Brain pericyte (primary cell): ENCODE measurements at places on chromosomes 5 and 9.

DNA sequence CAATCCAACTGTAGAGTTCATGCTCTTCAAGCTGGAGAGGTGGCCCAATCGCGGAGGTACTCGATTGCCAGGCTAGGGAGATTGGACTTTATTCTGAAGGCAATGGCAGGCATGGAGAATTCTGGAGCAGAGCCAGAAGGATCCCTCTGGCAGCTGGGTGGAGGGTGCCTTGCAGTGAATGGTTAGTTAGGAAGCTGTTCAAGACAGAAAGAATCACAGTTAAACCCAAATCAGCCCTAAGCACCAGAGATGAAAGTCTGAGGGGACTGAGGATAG lies 182.4 kb downstream of the RGS3 start:
- no peak for DNase-seq

DNA sequence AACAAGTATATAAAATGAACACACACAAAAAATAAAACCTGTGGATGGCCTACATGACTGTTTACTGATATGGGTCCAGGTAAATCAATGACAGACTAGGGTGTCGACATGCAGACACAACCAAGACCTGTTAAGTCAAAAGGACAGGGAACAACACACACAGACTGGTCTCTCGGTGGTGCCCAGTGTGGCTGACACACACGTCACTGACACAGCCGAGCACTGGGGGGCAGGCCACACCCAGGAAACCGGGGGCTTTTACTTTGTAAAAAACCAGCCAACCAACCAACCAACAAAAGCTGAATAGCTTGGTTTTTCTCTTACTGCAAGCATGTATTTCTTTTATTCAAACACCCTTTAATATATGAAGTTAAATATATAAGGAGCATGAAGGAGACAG lies 5.0 kb downstream of the FAM163B start:
- DNase-seq = no peak

GRCh38 chr5:17352223-17352622 lies 134.8 kb downstream of the BASP1 start:
- DNase-seq = no peak

GRCh38 chr5:159018855-159019254 lies 80.9 kb downstream of the EBF1 start:
- DNase-seq = no peak

- DNase-seq = no peak
Measured at GRCh38 chr9:95103281-95103771, 214.2 kb downstream of the FANCC start.

DNA sequence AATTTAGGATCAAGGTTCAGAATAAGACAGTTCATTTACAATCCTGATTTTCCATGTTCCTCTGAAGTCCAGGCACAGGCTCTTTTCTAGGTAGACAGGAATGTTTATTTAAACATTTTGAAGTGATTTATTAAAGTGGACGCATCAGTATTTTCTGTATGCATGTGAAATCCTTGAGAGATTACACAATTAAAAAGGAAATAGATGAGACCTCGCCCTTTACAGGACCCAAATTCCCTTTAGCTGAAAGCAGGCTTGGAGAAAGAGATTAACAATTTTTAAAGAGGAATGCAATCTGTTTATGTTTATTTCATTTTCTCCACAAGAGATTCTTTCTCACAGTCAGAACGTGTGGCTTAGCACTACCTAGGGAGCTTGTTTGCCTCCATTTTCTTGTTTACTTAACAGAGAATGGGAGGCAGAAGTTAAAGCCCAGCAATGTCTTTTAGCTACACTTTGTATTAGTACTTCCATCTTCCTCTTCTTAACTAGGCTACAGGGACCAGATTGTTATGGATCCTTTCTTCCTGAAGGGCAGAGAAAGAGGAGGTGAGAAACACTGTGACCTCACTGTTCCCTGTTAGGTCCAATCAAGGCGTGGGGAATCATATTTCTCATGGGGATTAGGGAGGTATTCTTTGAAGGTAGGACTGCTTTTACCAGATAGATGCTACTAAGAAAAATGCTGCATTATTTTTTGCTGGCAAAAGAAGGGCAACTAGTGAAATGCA lies 416.0 kb downstream of the SH3GL2 start:
- DNase-seq = no peak

DNA sequence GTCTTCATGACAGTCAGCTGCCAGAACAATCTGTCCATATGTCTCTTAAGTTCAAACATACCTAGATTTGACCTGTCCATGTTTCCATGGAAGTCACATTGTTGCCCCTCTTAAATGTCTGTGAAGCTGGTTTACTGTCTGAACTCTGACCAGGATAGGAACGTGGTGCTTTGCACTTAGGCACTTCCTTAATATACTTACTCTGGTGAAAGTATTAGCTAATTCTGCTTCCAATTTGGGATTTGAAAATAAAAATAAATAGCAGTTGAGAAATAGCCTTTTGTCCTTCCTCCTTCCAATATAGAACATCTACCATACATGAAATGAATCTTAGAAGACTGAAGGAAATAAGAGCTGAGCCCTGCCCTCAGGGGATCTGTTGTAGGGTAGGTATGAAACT lies 524.5 kb upstream of the CLINT1 start:
- no peak for DNase-seq

GRCh38 chr9:133727277-133727875 lies 10.8 kb downstream of the SARDH start:
- no peak for DNase-seq

DNA sequence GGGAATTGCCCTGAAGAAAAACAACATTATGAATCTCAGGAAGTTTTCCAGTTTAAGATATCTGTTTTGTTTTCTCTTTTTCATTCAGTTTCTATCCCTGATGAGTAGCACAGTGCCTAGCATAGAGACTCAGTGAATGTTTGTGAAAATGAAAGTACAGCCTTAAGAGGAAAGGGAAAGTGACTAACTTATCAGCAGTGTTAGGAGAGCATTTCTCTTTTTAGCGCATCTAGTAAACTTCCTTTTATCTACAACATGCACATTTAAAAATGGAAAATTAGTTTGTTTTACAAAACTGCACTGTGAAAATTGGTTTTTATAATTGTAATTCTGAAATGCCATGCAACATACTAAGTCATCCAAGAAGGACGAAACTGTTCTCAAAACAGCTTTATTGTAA lies 110.8 kb downstream of the SMARCA2 start:
- DNase-seq = no peak

- no peak for DNase-seq
Measured at GRCh38 chr5:172637110-172637580, 3.9 kb upstream of the NEURL1B start.

GRCh38 chr9:90821697-90822096 lies 20.1 kb downstream of the SYK start:
- DNase-seq = no peak

DNA sequence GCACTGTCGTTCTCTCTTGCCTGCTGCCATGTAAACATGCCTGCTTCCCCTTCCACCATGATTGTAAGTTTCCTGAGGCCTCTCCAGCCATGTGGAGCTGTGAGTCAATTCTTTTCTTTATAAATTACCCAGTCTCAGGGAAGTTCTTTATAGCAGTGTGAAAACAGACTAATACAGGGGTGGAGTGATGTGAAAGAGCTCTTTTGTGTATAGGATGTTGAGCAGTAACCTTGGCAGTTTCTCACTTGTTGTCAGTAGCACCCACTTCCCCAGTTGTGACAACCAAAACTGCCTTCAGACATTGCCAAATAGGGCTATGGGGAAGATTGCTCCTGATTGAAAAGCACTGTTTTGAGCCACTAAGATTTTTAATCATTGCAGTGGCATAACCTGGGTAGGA lies 552.2 kb upstream of the ZNF462 start:
- DNase-seq = no peak

GRCh38 chr5:110094548-110094947 lies 404.8 kb downstream of the MAN2A1 start:
- no peak for DNase-seq

DNA sequence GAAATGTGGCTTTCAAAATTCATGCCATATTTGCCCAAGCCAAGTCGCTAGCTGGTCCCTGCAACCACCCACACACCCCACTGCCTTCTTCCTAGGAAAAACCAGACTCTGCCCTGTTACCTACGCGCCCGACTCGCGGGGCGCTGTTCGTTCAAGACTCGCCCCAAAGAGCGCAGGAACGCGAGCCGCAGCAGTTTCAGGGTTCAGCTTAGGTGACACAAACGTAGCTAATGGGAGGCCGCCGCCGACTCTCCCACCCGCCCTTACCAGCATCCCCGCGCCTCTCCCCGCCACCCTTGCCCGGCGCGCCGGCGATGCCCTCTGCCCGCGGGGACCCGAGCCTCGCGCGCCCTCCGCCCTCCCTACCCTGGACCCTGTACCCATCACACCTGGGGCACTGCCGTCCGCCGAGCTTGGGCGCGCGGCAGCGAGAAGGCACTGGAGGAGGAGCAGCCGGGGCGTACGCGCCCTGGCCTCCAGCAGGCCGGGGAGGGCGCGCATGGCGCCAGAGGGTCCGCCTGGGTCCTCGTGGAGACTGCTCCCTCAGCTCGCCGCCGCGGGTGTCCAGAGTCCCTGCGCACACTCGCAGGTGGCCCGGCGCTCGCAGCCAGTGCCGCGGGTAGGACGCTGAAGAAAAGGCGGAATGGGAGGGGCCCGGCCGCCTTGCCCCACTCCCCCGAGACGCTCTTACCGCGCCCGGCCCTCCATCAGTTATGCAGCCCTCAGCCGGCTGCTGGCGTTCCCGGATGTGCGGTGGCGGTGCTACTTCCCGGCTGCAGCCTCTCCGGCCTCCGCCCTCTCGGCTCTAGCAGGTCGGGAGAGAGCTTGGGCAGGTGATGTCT lies at the start of gene EMB:
EMB (minus strand) TSS at position 638 of the 842 bp plus-strand sequence; CDS start at position 501, 137 bp downstream.
- no peak for DNase-seq

DNA sequence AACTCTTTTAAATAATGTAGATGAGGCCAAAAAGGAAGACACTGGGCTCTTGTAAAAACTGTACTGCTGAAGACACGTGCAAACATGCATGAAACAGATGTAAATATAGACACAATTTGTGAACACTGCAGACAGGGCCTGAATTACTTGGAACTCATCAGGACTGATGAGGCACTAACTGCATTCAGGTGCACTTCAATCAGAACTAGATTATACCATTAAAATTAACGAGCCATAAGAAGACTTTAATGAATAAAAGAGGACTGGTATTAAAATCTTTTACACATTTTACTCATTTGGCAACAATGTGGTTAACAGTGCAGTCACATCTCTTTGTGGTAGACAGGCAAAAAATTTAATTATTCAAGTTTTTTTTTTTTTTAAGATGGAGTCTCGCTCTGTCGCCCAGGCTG lies 13.4 kb upstream of the ZCCHC9 start:
- DNase-seq = no peak

GRCh38 chr9:95086564-95086955 lies 230.9 kb downstream of the FANCC start:
- no peak for DNase-seq

DNA sequence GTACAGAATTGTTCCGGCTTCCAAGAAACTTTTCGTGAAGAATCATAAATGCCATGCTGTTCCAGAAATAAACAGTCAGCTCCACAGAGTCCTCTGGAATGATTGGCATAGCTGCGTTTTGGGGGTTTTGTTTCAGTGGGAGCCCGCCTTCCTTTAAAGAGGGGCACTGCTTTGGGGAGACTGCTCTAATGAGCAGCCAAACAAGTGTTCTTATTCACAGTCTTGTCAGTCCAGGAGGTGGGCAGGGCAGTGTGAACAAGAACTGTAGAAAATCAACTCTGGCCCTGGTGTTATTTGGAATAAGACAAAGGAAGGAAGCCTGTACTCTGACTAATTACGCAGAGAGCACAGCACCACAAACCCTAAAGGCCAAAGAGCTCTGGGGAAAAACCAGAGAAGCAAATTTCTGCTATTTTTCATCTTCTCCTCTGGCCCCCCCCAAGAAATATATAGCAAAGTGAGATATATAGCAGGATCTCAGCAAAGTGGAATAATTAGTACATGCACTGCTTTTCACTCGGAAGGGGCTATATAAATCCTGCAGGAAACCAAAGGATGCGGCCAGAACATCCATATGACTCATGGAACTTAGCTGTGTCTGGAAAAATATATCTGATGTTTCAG lies 92.9 kb downstream of the GLDC start:
- no peak for DNase-seq

DNA sequence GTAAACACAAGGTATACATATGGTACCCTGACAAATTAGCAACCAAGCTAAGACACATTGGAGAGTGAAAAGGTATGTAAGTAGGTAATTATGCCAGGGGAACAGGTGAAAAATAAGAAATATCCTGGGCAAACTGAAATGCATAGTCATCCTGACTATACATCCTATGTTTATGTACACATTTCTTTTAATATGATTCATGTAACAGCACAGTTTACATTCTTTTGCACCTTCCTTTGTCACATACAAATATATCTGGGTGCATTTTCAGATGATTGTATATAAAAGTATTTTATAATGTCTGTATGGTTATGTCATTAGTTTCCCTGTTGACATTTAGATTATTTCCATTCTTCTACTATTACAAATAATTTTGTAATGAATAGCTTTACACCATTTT lies 1146.9 kb downstream of the EFNA5 start:
- DNase-seq = no peak

DNA sequence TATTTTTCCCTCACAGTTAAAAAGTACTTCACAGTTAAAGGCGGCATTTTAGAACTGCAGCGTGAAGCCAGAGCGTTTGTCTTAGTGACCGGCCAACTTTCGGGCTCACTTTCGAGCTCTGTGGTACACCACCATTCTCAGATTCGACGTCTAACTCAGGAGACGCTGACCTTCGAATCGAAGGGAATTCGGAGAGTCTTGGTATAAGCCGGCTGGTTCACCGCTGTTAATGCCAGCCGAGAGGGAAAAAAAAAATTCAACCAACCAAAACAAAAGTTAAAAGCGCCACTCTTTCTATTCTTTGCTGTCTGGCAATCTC lies 544 bp upstream of the SNX24 start:
- no peak for DNase-seq

GRCh38 chr5:76230711-76231285 lies 147.6 kb downstream of the SV2C start:
- no peak for DNase-seq

DNA sequence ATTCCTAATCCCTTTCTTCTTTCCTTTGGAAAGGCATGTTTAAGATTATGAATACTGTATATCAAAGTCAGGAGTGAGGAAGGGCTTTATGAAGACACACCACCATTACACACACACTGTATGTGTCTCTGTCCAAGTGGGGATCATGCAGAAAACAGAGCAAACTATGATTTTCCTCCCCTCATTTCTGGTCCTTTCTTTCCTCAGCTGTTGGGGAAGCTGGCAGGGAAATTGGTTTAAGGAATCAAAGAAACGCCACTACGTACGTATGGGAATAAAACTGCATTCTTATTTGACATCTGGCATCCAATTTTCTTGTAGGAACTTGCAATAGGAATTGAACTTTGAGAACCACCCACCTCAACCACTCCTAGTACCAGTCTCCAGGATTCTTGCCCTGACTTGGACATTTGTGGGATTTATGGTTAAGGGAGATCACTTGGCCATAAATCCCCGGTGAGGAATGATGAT lies 125.8 kb downstream of the PDE4D start:
- no peak for DNase-seq

GRCh38 chr9:136543280-136543679 lies 2.6 kb downstream of the NOTCH1 start:
- DNase-seq = no peak

GRCh38 chr5:143337946-143338345 lies 65.5 kb downstream of the NR3C1 start:
- DNase-seq = no peak
